AG10803 (cell line): ENCODE measurements at places on chromosomes 11 and 22.
A peak's percentile ranks its signal among the peaks of the same experiment; 100 is the strongest.

- DNase-seq, result no peak
Measured at GRCh38 chr11:11229647-11230046, 123.4 kb downstream of the CSNK2A3 start.

GRCh38 chr11:24511511-24511910 lies 14.7 kb downstream of the LUZP2 start:
- no peak for DNase-seq

DNA sequence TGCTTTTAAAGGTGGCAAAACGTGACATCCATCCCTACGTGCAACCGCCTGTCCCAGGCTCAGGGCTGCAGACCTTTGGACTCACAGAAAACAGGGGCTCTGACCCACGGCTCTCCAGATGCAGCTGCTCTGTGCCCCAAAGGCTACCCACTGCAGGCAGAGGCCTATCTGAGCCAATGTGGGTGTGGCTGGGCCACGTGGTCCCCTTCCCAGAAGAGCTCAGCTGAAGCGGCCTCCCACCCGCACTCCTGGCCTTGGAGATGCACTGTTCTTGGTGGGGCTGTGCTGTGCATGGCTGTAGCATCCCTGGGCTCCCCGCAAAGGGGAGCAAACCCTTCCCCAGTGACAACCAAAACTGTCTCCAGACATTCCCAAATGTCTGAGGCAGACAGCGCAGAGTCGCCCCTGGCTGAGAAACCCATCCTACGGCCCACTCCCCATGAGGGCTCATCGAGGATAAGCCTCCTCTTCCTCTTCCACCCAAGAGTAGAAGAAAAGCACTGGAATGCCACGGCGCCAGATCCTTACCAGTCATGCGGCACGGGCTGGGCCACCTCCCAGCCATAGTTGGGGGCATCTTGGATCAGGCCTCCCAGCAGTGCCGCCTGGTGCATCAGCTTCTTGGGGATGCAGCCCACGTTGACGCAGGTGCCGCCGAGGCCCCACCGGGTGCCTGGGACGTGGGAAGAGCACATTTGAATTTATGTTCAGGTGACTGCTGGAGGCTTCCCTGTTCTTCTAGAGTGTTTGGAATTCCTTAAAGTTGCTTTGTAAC lies 23.1 kb upstream of the COMT start:
- DNase-seq, result no peak

DNA sequence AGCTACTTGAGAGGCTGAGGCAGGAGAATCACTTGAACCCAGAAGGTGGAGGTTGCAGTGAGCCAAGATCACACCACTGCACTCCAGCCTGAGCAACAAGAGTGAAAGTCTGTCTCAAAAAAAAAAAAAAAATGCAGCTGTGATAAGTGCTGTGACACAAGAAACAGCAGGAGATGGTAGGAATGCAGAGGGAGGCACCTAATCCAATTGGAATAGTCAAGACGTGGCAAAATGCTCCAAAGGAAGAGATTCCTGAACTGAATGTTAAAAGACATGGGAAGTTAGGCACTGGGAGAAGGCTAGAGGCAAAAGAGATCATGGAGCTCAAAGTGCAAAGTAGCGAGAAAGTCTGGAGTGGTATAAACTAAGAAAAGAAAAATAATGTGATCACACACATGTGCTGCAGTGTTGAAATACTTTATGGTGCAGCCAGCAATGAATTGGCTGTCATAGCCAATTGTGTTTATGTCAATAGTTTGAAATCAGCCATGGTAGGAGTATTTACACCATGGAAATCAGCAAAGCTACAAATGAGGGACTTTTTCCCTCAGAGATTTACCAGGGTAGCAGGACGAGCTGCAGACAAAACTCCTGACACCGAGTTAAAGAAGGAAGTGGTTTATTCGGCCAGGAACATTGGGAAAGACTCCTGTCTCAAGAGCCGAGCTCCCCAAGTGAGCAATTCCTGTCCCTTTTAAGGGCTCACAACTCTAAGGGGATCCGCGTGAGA lies 40.9 kb upstream of the LIPT2 start:
- no peak for DNase-seq

DNA sequence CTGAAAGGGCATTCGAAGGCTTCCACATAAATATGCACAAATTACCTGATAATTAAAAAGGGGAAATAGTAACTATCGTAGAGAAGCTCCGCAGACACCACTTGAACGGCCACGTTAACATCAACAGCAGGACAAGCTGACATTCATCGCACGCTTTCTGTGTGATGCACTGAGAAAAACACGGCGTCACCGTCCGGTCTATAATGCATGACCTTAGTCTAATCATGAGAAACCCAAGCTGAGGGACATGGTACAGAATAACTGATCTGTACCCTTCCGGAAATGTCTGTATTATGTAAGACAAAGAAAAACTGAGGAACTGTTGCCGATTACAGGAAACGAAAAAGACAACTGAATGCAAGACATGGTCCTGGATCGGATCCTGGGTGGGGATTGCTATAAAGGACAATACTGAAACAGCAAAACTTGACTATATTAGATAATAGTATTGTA lies 678 bp upstream of the RANGAP1 start:
- DNase-seq, result peak; percentile 29

DNA sequence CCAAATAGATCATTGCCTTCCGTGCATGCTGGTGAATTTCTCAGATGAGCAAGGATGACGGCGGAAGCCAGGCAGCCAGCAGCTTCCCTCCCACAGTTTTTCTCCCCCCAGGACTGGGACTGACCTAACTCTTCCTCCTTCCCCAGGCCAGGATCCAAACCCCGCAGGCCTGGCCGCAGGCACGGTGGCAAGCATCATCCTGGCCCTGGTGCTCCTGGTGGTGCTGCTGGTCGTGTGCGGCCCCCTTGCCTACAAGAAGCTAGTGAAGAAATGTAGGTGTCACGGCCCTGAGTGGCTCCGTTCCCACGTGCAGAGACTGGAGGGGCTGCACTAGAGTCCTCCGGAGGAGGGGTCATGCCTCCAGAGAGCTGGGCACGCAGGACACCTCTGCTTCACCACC lies 20.5 kb downstream of the CD5 start:
- DNase-seq, result no peak

DNA sequence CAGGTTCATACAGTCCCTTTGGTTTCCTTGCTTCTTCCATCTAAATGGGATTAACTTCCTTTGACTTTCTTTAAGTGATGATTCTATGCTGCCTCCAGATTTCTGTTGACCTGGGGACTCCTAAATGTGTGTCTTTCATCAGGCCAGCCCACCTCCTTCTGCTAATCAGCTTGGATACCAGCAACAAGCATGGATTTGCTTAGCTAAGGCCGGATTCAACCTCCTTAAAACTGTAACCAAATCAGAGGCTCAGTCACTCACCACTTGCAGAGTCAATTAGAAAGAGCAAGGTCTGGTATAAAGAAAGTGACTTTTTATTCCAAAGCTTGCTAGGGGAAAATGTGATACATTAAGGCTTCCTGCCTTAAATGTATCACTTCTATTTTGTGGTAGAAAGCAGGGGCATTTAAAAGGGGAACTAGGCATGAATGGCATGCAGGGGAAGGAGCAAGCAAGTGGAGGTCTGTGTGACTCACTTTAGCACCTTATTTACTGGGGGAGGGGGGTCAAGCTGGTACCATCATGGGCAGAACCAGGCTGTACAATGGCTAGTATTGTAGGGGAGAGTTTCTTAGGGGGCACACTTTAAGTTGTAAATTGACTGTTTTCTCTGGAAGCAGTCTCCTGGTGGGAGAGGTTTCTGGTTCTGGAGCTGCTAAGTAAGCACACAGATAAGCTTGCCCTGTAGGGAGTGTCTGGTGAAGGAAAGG lies 239.0 kb upstream of the PDGFD start:
- DNase-seq, result no peak

DNA sequence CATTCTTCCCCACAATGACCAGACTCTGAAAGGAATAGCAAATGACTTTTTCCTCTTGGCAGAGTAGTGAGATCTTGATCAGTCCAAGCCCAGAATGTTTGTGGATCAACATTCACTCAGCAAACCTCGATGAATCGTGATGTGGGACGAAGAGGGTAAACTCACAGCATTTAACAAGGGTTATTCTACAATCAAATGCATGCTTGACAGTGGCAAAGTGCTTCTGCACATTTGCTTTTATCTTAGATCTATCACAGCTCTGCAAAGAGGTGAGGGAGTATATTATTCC lies 31.8 kb downstream of the TMPRSS5 start:
- no peak for DNase-seq

- peak; percentile 63 for DNase-seq
Measured at GRCh38 chr11:13448876-13449275, 14.1 kb downstream of the BTBD10 start.

- DNase-seq, result peak; percentile 70
Measured at GRCh38 chr22:41482319-41482935, 13.5 kb downstream of the ACO2 start.

- DNase-seq, result peak; percentile 52
Measured at GRCh38 chr11:123061403-123062157, at the start of gene HSPA8. Gene HSPA8 (minus strand): TSS chr11:123062136. CDS start chr11:123061324, 812 bp downstream.

DNA sequence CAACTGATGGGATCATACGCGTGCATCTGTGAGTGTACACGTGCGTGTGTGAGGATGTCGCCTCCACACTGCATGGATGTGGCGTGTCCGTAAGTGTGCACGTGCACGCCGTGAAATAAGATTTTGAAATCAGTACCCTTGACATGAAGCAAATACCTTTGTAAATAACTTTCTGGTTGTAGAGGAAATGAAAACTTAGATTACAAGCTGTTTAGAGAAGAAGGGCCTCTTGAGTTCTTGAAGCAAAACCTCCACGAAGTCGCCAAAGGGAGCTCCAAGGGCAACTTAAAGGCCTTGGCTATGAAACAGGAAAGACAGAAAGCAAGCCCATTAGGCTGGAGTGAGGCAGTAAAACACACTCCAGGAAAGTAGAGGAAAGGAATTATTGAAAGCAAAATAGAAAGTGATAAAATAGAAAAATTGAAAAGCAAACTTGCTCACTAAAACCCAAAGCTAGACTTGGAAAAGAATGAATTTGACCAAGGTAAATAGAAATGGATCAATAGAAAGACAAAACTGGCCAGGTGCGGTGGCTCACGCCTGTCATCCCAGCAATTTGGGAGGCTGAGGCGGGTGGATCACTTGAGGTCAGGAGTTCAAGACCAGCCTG lies 29.7 kb upstream of the TOLLIP start:
- no peak for DNase-seq
